ENCODE measurements at places on chromosomes 2 and 18.

DNA sequence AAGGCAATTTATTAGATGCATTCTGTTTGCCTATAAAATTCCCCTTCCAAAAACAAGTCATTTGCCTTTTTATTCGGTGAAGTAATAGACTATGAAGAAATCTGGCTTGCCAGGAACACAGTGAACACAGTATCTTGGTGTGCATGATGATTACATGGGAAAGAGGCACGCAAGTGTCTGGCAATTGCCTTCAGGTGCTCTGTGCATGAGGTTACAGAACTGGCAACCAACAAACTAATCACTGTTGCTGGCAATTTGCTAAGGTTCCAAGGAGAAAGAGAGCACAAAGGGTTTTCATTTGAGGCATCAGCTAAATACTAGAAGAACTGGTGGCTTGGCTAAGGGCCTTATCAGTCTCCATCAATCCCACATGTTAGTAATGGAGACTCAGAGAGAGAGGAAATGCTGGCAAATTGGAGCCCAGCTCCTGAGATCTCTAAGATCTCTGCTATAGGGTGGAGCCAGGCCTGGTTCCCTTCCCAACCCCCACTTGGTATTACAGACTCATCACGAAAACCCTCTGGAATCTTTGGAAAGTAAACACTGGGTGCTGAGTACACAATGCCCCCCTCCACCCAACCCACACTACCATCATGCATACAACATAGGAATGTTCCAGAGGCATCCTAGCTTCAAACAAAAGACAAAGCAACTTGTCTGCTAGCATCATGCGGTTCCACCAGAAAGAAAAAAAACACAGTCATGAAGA, 10.4 kb downstream of the RNF152 start:
- peak; percentile 62 for DNase-seq

DNA sequence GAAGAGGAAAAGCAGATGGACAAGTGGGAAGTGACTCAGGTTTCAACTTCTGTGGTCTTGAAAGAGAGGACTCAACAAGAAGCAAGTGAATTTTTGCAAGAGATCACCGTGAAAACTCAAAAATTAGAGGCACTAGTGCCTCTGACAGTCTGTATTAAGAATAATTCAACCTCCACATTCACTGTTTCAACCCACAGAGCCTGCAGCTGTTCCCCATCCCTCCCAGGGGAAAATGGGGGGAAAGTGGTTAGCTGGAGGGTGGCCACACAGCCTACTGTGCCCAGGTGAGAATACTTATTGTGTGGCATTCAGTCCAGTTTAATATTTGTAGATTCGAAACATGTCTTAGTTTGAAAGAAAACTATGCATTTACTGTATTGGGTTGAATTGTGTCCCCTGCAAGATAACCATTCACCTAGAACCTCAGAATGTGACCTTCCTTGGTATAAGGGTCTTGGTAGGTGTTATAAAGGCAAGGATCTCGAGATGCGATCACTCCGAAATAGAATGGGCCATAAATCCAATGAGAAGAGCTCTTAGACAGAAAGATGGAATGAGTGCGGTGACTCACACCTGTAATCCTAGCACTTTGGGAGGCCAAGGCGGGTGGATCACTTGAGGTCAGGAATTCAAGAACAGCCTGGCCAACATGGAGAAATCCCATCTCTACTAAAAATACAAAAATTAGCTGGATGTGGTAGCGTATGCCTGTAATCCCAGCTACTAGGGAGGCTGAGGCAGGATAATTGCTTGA, 94.3 kb downstream of the IRS1 start:
- DNase-seq, result no peak

GRCh38 chr18:58988600-58988999, 123.9 kb downstream of the ZNF532 start:
- peak; percentile 32 for DNase-seq

DNA sequence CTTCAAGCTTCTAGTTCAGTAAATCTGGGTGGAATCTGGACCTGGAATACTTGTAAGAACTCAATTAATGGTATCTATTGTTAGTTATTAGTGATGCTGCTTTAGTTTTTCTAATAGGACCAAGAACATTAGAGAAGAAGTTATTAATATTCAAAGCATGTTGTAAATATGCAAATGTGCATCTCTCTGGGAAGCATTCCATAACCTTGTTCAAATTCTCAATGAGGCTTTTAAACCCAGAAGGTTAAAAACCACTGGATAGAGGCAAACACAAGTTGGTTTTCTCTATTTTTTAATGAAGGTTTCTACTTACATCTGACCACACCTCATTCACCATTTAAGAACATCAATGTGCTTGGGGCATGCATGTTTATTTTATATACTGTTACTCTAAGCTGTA, 16.1 kb upstream of the ACVR1C start:
- DNase-seq, result no peak

- DNase-seq, result peak; percentile 21
Measured at GRCh38 chr2:97751752-97752151, 38.4 kb downstream of the ZAP70 start.

DNA sequence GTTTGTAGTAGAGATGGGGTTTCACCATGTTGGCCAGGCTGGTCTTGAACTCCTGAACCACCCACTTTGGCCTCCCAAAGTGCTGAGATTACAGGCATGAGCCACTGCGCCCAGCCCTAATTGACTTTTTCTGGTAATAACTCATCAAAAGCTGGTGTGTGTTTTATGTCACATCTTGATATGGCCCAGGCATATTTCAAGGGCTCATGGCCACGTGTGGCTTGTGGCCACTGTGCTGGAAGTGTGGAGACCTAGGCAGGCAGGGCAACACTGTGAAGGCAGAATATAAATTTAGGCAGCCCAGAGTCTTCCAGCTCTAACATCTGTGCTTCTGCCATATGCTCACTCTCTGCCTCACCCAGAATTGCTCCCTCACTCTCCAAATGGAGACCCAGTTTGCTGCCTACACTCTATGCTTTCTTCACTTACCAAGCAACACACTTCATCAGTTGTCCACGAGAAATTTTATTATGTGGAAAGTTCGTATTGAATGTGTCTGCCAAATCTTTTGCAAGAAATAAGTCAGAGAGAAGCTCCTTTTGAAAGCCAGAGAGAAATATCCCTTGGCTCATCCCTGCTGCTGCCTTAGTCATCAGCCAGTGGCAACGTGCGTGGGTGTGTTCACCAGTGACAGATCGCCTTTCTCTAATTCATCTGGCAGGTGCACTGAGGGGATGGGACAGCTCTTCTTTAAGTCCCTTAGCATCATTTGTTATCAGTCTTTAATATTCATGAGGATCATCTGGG, 129.4 kb upstream of the CXCR4 start:
- DNase-seq, result no peak

DNA sequence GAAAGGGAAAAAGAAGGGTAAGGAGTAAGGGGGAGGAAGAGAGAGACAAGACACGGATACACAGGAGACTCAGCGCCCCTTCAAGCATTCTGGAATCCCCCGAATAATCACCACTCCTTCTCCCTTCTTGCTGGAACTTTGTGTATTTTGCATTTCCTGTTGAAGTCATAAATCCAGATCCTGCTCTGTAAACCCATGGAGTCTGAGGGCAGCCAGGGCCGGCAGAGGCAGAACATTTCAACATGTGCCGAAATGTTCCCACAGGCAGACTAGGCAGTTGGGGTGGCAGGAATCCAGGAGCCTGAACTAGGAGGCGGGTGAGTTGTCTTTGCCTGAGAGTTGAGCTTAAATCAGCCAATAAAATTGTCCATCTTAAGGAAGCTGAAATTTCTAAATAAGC, 193.1 kb downstream of the SH3RF3 start:
- DNase-seq, result peak; percentile 91

DNA sequence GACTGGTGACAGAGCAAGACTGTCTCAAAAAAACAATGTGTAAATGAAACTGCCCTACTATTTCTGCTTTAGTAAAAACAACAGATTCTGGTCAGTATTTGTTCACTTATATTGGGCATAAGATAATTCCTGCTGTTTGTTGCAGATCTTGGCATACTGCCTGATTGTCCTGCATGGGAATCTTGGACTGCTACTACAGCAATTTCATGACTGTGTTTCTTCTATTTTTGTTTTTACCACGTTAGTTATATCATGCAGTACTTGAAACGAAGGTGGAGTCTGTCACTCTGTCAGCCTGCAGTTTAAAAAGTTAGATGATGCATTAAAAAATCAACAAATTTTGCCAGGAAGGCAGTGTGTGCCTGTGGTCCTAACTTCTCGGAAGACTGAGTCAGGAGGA, 14.2 kb upstream of the CLASP1 start:
- no peak for DNase-seq

- DNase-seq, result no peak
Measured at GRCh38 chr2:204019572-204020501, 83.3 kb downstream of the ICOS start.

- DNase-seq, result no peak
Measured at GRCh38 chr2:187529977-187530721, 24.1 kb downstream of the TFPI start.

- DNase-seq, result no peak
Measured at GRCh38 chr2:217913436-217913835, 89.4 kb downstream of the TNS1 start.

DNA sequence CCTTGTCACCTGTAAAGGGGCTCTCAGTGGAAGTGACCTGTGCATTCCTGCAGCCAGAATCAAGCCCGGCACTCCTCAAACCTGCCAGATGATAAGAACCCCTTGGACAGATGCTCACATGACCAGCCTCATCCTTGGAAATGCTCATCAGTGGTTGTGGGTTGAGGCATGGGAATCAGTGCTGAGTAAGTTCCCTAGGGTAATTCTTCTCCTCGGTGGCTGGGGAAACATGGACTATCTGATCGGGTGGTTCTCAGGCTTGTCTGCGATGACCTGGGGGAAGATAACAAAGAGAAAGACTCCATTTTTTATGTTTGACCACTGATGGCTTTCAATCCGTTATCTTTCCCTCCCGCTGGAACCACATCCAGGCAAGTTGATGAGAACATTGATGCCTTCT, 84.0 kb downstream of the SPP2 start:
- DNase-seq, result no peak

DNA sequence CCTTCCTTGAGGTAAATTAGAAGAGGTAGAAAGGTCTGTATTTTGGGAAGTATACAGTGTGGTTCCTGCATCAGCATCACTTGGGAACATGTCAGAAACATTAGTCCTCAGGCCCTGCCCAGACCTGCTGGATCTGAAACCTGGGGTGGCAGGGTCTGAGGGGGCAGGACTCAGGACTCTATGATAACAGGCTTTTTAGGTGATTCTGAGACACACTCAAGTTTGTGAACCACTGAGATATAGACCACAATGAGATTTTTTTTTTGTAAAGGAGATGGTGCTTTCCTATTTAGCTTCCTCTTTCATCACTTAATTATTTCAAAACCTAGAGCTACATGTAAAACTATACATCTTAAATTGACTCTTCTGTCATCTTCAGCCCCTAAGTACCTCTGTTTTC, 262.7 kb upstream of the SPOPL start:
- no peak for DNase-seq

DNA sequence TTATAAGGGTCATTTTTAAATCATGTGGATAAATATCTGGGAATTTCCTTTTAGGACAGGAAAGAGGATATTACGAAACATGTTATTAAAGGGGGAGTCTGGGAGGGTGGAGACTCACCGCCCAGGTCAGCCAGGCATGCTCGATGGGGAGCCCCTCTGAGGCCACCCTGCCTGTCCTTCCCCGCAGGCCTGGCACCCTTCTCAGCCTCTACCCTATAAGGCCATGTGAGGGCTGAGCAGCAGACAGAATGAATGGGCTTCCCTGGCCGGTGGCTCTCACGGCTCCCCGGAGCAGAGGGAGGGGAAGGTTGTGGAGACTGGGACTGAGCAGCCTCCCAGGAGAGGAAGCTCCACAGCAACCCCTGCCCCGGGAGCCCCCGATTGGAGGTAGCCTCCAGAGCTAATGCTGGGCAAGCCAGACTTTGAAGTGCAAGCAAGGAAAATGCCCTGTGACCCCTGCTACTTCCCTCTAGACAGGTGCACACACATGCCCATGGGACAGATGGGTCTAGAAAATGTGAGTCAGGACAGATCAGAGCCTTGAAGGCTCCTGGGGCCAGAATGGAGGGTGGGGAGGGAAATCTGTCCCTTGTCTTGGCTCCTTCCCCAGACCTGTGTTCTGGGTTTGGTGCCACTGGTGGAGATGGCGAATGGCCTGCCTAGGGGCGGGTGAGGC, 13.2 kb upstream of the ARMC9 start:
- DNase-seq, result no peak

Measured in fibroblast of upper back skin (primary cell).